ENCODE measurements at places on chromosomes 1 and 21.

DNA sequence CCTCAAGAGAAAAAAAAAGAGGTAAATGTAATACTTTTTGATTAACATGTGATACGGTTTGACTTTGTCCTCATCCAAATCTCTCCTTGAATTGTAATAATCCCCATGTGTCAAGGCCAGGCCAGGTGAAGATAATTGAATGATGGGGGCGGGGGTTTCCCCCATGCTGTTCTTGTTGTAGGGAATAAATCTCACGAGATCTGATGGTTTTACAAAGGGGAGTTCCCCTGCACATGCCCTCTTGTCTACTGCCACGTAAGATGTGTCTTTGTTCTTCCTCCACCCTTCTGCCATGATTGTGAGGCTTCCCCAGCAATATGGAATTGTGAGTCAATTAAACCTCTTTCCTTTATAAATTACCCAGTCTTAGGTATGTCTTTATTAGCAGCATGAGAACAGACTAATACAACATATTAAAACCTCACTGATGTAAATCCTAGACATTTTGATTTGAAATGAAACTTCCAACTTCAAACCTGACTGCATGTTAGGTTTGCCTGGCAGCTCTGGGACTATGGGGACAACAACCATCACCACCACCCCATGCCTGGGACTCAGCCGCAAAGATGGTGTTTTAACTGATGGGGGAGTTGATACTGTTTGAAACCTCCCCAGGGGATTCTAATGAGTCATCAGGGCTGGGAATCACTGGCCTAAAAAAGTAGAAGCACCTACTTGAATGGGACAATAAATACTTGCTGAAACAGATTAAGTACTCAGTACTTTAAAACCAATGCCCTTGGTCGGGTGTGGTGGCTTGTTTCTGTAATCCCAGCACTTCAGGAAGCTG lies 32.8 kb upstream of the BACH1 start:
- DNase-seq = no peak

DNA sequence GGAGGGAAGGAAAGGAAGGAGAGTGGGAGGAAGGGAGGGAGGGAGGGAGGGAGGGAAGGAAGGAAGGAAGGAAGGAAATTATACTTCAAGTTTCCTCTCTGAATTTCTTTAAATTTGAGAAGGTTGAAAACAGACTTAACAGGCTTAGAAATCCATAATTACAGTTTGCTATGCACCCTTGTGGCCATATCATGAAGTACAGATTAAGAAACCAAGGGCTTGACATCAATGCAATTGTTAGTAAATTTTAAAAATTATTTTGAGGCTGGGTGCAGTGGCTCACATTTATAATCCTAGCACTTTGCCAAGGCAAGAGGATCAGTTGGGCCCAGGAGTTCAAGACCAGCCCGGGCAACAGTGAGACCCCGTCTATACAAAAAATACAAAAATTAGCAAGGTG lies 14.4 kb downstream of the ANP32E start:
- DNase-seq = peak; percentile 13

DNA sequence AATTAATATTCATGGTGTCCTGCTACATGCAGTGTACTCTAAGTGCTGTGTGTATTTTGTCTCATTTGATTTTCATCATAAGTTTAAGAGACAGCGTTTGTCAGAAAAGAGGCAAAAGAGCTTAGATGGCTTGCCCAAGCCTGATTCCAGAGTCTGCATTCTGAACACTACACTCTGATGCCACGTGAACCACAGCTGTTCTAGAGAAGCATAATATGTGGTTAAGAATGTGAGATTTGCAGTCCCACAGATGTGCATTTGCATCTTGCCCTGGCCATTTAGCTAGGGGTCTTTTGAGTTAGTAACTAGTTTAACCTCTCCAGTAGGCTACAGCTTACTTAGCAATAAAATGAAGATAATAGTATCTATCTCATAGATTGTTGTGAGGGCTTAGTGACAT lies 9.2 kb upstream of the GADD45A start:
- no peak for DNase-seq

DNA sequence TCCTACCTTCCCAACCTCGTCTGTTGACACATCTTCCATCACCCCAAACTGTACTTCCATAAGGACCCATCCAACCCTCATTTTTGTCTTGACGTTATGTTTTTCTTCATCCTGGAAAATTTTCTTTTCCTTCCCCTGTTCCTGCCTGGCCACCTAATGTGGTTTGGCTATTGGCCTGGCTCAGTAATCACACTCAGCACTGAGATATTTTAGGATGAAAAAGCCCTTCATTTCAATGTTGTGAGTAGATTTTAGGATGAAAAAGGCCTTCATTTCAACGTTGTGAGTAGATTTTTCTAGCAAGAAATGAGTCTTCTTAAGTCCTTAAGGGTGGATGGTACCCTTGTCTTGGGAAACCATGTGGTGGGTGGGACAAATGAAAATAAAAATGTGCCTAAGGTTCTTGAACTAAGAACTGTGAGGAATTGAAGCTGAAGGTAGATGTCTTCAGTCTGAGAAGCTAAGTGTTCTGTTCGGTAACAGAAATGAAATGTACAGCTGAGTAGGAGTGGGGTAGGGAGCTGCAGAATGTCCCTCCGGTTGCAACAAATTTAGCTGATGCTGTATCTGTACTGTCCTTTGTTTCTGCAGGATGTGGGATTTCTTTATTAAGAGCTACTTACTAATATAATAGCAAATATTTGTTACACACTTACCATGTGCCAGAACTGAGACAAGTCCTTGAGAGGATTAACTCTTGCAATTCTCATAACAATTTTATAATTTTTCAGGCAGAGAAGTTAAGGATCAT lies 36.1 kb downstream of the DNTTIP2 start:
- no peak for DNase-seq

GRCh38 chr1:76294482-76295194 lies 220.1 kb downstream of the ST6GALNAC3 start:
- peak; percentile 33 for DNase-seq

DNA sequence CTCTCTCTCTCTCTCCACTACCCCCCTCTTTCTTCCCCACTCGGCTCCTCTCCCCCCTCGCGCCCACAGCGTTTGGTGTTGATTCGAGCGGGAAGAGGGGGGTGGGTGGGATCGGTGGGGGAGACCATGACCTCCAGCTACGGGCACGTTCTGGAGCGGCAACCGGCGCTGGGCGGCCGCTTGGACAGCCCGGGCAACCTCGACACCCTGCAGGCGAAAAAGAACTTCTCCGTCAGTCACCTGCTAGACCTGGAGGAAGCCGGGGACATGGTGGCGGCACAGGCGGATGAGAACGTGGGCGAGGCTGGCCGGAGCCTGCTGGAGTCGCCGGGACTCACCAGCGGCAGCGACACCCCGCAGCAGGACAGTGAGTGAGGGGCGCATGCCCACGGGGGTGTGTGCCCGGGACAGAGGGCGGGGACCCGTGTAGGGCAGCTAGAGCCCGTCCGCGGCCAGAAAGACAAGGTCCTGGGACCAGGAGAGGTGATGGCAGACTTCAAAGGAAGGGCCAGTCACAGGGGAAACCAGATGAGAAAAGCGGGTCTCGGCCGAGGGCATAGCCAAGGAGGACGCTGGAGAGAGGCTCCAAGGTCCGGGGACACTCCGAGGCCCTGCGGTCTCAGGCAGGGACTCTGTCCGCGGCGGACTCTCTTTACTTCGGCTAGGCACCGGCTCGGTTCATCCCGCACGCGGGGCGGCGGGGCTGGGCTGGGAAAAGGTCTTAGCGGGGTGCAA lies at the start of gene PRRX1:
Gene PRRX1, plus strand, starts transcription at position 39 of the 735 bp plus-strand sequence. Its CDS starts 88 bp downstream, at position 127.
- DNase-seq = no peak

GRCh38 chr1:17682400-17682799 lies 72.7 kb upstream of the ACTL8 start:
- DNase-seq = no peak

DNA sequence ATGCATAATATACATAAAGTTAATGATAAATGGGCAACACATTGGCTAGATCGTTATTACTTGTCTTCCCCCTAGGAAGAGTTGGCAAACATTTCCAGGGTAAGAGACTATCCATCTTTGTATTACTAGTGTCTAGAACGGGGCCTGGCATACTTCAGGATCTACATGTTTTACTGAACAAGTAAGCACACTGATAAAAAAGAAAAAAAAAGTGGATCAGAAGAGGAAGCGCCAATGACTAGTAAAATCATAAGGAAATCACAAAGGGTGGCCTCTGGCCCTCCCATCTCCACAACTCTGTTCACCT lies 482 bp downstream of the TM2D1 start:
- DNase-seq = no peak

DNA sequence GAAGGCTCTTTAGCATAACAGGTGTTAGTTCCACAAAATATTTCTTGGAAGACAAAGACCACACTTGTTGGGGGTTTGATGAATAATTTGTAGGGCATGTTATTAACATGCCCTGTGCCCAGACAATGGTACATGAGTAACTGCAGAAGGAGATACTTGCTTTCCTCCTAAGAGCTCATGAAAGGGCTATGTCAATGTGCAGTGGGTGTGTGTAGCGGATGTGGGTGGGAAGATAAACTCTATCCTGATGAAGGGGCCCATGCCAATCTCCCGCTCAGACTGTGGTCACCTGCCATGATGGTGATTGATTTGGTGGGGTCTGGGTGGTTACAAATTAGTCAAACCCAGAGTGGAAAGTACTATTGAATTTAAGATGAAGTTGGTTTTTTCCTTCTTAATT lies 69.8 kb upstream of the DNAH14 start:
- DNase-seq = no peak

- no peak for DNase-seq
These were observed 38.7 kb upstream of the COL6A2 start for GRCh38 chr21:46059195-46059594.

GRCh38 chr1:176241385-176242015 lies 34.4 kb upstream of the COP1 start:
- DNase-seq = no peak

DNA sequence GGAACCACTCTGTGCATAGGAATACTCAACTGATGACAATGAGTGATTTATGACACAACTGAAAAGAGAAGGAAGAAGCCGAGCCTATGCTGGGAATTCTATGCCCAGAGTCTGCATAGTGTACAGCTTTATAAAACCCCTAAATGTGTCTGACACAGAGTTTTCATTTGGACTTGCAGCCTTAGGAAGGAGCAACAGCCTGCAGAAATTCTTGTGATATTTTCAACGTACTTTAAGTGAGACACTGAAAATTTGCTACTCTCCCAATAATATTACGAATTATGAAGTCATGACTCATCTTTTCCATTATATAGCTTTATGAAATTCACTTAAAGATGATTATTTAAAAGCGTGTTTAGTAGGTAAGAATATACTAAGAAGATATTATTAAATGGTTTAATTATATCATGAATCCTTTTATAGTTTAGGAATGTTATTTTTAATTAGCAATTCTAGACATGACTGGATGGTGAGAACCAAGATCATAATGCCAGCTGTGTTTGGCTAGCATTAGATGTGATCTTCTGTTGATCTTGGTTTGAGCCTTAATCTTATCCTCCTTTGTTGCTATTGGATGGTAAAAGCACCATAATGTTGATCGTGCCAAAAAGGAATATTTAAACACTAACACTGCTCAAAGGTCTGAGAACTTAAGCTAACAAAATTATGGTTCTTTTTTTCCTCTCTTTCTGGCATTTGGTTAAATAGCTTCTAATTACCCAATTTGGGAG lies 785.1 kb upstream of the ADGRL4 start:
- no peak for DNase-seq

DNA sequence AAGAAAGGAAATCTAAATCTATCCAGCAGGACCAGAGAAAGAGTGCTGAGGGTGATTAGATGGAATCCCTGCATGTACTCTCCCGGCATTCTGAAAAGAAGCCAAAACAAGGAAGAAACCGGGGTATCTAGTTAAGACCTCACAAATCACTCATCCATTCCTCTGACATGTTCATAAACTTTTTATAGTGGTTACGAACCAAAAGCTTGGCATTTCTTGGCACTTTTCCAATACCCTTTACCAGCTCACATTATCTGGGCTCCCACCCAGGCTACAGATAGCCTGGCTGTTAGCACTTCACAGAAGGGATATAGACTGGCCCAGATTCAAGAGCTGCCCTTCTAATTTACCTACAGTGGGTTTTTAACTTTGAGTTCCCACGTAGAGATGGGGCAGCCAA lies 1.8 kb upstream of the C1orf74 start:
- DNase-seq = no peak

Data from CD4-positive, alpha-beta memory T cell (primary cell).